CD4-positive, CD25-positive, alpha-beta regulatory T cell (primary cell): ENCODE measurements at places on chromosomes 2 and 18.

- no peak for DNase-seq
These were observed 32.7 kb downstream of the ATOH8 start for GRCh38 chr2:85786444-85786843.

DNA sequence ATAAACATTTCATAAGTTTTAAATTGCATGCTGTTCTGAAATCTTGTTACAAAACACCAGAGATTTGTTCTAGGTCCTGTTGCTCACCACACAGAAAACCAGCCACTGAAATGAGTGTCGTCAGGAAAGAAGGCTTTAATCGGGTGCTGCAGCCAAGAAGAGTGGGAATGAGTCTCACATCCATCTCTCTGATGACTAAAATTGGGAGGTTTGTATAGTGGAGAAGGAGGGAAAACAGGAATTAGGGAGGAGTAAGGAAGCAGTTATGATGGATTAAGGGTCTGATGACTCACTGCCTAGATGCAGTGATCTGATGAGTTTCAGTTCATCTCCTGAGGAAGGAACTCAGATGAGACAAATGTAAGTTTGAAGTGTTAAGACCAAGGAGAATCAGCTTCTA lies 42.1 kb upstream of the GPR39 start:
- DNase-seq, result no peak

GRCh38 chr2:2570360-2570759 lies 239.3 kb upstream of the MYT1L start:
- DNase-seq, result no peak

DNA sequence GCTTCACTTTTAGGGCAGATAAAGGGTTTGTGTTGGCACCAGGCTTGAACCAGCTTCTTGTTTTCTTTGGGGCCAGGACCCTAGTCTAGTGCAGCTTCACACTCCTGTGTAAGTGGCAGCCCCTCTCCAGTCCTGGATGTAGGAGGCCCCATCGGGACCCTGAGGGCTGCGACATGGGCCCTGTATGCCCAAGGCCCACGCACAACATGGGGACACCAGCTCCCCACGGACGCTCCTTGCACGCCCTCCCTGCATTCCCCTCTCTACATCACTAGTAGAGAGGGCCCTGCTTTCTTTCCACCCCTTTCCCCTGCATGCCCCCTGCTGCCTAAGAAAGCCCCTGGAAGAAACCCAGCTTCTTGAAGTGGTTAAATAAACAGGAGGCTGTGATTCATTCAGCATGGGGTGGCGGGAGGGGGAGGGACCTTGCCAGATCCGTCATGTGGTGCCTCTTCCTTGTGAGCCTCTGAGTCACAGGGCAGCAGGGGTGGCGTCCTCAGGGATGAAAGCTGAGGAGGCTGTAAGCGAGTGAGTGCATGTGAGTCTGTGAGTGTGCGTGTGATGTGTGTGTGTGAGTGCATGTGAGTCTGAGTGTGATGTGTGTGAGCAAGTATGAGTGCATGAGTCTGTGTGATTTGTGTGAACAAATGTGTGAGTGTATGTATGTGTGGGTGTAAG lies 42.5 kb downstream of the COPS8 start:
- no peak for DNase-seq

DNA sequence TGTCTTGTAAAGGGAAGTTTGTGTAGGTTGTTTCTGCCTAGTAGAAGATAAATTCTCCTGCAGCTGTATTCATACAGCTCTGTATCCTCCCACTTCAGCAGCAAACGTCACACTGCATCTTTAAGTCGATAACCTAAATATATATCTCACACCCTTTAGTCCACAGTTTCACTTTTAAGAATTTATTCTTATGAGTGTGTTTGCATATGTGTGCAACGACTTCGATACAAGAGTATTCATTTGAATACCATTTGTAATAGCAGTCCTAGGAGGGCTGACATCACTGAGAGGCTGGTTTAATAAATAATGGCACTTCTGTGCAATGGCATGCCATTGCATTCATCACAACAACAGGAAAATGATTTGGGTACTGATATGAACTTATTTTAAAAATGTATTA lies 63.8 kb upstream of the MSH6 start:
- no peak for DNase-seq

DNA sequence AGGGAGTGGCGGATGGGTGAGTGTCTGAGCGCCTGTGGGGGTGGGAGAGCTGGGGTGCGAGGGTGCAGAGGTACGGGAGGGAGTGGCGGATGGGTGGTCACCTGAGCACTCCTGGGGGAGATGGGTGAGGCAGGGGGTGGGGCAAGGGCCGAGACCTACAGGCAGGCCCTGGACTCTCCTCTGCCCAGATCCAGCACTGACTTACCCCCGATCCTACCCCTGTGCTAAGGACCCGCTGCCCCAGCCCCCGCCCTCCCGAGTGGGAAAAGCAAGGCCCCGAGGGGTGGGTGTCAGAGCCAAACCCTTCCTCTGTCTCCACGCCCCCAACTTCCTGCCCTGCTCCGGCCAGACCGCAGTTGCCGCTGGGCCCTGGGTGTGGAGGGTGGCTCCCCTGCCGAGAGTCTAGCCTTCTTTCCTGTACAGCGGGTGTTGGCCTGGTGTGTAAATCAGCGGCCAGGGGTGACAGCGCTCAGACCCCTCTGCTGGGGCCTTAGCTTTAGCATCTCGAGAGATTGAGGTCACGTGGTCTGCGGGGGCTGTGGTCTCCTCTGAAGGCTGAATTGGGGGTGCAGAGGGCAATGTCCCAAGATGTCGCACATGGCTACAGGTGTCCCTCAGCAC lies 12.5 kb downstream of the BOK start:
- no peak for DNase-seq

- no peak for DNase-seq
These were observed 347.0 kb downstream of the CYRIA start for GRCh38 chr2:16318474-16319195.

DNA sequence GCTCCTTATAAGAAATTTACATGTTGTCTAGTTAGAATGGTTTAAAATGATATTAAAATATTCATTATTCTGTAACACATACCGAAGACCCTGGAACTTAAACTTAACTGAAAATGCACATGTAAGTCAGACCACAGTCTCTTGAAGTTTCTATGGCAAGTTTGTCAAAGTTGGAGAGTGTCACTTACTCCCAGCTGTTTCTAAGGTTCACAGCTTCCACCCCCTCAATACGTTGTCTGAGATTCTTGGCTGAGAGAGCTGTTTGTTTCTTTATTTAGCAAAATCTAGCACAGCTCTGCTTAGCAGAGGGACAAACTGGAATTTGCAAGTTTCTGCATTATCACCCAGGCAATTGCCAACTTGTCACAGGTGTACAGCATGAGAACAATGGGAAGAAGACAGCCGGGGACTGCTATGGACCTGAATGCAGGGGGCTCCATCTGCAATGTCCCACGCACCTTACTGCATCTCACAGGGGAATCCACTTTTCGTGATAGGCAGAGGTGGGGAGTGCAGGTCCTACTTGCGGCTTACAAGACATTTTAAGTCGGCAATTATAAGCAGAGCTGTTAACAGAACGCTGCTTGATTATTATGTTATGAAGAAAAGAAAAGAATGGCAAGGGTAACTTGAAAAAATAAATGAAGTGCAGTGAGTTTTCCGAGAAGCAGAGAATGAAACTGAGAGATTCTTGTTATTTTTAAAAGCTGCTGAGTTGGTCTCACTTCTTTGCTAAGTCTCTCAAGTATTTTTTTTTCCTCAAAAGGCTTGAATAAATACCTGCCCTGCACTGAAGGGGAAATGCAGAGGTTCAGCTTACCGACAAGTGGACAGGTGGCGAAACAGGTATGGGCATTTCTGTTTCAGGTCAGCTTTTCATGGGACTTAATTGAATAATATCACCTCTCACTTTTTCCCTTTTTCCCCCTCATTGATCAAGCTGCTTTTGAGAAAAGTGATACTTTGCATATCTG lies 1072.1 kb upstream of the FANCL start:
- no peak for DNase-seq
